ENCODE measurements at places on chromosomes 7 and 10.

DNA sequence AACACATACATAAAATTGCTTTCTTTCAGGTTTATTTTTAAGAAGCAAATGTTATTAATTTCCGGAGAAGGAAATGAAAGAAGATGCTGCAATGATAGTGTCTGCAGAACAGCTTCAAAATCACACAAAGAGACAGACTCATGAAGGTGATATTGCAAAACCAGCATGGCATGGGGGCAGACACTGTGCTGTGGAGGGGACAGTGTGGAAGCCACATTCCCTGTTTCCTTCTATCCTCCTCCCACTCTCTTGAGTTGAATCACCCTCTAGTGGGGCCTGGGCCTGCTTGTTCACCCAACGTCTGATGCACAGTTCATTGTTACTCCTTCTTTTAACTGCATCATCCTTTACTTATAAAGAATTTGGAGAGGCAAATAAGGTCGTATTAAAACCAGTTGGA is 104.0 kb upstream of the INSIG1 start:
- no peak for DNase-seq

- DNase-seq, result no peak
Observed at GRCh38 chr7:26510231-26510957, 218.7 kb downstream of the SNX10 start.

- DNase-seq, result no peak
Observed at GRCh38 chr7:85673876-85674275, 487.0 kb upstream of the SEMA3D start.

DNA sequence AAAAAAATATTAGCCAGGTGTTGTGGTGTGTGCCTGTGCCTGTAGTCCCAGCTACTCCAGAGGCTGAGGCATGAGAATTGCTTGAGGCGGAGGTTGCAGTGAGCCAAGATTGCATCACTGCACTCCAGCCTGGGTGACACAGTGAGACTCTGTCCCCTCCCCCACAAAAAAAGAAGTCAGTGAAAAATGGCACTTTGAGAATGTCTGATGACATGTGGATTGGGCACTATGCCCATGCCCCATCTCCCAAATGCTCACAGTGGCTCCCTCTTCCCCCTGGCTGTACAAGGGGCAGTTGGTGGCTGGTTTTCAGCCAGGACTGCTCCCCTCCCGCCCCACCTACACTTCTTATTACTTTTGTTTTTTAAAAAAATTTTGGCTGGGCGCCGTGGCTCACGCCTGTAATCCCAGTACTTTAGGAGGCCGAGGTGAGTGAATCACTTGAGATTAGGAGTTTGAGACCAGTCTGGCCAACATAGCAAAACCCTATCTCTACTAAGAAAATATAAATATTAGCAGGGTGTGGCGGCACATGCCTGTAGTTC is 26.1 kb downstream of the IL15RA start:
- peak; percentile 44 for DNase-seq

DNA sequence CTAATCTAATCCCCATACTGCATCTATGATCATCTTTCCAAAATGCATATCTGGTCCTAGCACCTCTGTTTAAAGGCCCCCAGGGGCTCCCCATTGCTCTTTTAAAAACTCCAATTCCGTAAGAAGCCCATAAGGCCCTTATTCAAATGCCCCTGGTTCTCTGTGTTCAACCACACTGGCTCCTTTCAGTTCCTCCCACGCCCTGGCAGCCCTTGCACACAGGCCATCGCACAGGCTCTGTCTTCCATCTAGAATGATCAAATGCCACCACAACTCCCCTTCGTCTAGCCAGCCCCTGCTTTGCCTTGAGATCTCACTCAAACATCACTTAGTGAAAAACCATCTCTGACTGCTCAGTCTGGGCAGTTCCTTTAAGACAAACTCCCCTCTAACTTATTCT is 112.9 kb upstream of the LYZL2 start:
- DNase-seq, result no peak

GRCh38 chr7:36204929-36205635 is 52.0 kb downstream of the EEPD1 start:
- no peak for DNase-seq

GRCh38 chr10:1049425-1049958 is 573 bp upstream of the IDI1 start:
- no peak for DNase-seq

DNA sequence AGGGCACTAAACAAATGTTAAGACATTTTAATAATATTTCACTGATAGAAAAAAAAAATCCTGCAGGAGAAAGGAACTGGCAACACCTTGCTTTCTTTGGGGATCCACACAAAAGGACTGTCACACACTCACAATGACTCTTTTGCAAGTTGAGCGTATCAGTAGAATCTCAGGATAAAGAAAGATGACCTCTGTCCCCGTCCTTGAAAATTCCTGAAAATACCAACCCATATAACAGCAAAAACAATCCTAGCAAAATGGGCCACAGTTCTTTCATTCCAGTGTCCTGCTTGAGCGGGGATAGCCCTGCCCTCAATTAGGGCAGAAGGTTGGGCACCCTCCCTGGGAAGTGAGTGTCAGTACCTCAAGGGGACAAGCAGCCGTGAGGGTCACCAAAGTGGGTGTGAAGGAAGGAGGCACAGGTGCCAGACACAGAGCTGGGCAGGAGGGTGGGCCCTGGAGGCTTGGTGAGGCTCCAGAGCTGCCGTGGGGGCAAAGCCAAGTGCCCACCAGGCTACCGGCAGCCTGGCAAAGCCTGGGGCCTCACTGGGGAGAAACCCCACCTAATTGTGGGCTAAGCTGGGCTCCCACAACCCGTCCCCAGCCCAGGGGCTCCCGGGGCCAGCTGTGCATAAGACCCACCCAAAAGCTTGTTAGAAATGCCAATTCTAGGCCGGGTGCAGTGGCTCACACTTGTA is 2.8 kb downstream of the WDR86 start:
- DNase-seq, result no peak

DNA sequence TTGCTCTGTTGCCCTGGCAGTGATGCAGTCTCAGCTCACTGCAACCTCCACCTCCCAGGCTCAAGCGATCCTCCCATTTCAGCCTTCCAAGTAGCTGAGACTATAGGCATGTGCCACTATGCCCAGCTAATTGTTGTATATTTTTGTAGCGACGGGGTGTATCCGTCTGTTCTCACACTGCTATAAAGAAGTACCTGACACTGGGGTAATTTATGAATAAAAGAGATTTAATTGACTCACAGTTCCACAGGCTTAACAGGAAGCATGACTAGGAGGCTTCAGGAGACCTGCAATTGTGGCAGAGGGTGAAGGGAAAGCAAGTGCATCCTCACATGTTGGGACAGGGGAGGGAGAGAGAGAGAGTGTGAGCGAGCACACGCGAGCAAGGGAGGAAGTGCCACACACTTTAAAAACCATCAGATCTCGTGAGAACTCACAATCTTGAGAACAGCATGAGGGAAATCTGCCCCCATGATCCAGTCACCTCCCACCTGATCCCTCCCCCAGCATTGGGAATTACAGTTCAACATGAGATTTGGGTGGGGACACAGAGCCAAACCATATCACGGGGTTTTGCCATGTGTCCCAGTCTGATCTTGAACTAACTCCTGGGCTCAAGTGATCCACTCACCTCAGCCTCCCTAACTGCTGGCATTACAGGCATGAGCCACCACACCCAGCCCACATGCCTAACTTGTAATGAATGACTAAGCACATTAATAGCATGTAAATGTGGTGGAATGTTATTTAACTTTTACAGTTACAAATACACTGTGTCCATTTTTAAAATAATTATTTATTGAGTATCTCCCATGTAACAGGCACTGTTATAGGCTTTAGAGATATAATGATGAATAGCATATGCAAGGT is 65.5 kb downstream of the RALA start:
- DNase-seq, result no peak

DNA sequence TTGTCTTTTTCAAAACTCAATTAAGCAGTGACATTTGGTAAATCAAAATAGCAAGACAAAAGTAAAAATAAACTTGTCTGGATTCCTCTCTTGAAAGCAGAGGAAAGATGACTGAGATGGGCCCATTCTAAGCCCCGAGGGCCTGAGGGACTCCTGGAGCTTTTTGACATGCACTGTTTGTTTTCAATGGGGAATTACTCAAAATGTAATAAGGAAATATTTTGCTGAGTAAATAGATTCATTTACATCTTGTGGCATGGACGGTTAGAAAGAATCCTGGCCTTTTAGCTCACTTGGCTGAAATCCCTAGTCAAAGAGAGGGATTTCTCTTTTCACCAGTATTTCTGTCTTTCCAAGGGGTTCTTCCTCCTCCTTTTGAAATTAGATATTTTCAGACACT is 108.0 kb downstream of the MKX start:
- no peak for DNase-seq

DNA sequence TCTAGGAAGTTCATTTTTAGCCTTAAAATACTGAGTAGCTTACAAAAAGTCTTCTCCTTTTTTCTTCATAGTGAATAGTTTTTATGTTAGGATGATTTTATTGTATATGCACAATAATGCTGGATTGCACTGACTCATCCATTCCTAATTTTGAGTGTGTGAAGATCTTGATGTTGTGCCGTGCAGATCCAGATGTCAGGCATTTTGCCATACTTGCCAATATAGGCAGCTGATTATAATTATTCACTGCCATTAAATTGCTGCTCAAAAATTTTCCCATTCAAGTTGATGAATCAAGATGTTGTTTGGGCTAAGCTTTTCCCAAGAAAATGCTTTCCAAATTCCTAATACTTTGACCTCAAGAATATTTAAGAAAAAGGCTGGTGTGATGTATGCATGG is 218.3 kb downstream of the AHR start:
- no peak for DNase-seq

DNA sequence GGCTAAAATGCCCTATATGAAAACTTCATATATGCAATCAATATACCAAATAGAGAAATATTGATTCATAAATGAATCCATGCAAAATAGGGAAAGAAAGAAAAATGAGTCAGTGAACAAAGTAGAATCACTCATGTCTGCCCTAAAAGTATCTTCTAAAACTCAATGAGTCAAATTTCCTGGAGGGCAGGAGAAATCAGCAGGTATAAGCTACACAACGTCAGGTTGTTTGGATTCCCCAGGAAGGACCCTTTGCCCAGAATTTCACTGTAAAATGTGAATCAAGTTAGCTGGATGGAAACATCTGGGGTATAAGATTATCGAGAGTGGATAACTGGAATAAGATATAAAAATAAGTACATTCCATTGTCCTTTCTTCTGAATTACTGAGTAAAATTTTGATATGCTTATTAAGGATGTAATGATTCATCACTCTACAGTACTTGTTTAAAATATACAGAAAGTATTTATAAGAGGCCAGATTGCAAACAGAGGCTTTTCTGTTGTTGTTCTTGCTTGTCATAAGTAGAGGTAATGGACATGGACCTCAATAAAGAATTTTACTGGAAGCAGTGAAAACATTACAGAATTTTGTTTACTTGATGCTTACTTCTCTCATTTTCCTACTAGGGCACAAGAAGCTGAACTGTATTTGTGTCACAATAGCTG is 99.0 kb downstream of the AGMO start:
- no peak for DNase-seq

GRCh38 chr10:124231168-124232155 is 138.1 kb upstream of the CHST15 start:
- DNase-seq, result no peak

DNA sequence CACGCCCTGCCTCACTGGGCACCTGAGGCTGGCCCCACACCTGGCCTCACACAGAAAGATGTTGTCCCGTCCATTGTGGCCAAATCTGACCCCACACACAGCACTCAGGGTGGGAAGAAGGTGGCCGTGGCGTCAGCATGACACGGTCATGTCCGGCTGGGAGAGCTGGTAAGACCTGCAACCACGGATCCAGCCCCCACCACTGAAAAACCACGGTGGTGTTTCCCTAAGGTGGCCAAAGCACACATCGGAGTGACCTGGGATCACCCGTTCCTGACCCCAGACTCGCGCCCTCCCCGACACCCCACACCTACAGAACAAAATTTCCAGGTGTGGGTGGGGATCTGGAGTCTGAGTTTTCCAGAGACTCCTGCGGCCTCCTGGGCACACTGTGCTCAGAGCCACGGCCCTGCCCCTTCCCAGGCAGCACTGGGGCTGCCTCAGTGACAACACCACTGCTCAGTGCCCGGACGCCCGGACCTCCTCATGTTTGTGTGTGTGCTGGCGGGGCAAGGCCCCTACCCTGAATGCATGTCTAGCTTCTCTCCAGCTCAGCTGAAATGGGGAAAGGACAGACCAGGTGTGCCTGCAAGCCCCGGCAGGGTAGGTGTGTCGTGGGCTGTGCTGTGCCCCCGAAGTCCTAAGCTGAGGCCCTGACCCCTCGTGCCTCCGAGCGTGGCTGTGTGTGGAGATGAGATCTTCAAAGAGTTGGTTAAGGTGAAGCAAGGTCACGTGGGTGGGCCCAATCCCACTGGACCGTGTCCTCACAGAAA is 36.1 kb downstream of the STK32C start:
- no peak for DNase-seq

DNA sequence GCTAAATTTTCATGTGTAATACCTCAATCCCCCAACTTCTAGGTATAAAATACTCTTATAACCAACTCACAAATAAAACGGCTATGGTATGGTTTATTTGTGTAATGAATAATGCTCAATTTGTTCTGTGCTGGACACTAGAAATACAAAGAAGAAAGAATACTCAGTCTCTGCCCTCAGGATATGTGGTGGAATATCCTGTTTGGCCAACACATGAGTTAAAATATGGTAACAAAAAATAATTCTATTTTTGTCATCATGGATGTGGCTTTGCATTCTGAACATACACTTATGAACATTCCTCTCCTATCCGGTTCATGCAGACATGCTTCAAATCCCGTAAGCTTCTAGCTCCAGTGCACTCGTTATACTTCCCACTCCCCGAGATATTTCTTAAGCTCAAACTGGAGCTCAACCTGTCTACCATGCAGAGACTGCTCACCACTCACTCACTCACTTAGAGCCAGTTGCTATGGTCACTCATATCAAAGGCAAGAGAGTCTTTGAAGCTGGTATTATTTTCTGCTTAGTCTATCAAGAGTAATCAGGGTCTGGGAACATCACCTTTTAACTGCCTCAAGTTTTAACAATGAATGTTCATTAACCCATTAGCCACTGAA is 53.8 kb upstream of the SLC16A12 start:
- DNase-seq, result no peak

DNA sequence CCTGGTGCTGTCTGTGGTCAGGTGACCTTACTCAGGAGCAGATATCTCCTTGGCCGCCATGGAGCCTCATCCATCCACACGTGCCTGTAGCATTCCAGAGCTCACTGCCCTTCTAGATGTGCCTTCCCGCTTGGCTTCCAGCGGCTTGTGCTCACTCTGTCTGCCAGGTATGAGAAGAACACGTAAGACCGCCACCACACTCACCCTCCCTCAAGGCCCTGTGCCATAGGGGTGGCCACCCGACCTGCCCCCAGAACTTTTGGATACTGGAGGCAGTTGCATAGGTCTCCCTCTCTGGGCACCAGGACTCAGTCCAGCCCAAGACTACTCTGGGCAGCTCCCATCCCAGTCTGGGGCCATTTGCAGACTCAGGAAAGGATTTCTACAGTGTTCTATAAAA is 4.1 kb downstream of the MARVELD1 start:
- DNase-seq, result no peak

GRCh38 chr10:74587109-74587854 is 239.1 kb upstream of the KAT6B start:
- DNase-seq, result no peak

- DNase-seq, result no peak
Observed at GRCh38 chr7:128876978-128877755, 14.5 kb downstream of the ATP6V1F start.
